ENCODE measurements at places on chromosomes 12 and 14.

DNA sequence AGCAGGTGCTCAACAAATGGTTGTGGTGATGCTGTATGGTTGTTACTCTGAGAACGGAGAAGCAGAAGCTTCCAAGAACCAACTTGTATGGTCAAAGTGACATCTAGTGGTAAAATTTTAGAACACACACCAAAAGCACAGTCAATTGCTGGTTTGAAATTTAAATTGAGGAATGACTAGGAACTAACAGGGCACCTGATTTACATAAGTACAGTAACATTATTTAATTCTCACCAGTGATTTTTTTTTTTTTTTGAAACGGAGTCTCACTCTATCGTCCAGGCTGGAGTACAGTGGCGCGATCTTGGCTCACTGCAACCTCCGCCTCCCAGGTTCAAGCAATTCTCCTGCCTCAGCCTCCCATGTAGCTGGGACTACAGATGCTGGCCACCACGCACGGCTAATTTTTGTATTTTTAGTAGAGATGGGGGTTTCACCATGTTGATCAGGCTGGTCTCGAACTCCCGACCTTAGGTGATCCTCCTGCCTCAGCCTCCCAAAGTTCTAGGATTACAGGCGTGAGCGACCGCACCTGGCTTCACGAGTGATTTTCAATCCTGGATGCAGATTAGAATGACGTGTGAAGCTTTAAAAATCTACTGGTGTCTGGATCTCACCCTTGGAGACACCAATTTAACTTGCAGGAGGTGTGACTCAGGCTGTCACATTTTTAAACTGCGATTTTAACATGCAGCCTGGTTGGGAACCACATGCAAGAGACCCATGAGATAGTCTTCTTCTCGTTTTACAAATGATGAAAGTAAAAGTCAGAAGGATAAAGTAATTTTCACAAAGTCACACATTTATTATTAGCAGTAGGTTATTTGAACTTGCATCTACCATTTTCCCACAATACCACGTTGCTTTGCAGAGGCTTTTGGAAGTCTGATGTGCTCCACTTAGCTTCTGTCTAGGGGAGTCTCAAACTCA lies 14.1 kb upstream of the NUMB start:
- no peak for DNase-seq

DNA sequence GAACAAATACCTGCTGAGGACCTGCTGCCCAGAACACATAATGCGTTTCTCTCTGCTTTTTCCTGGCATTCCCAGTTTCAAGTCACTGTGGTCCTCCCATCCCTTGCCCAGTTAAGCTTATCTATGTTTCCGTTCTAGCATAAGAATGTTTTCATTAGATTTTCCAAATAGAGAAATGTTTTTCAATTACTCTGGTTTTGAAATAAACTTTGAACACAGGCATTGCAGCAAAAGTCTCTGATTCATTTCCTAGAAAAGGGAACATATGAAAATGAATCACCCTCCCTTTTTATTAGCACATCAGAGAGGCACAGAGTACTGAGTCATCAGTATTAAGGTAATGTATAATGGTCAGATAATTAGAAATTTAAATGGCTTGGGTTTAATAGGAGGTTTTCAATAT lies 201.1 kb upstream of the TMEM260 start:
- no peak for DNase-seq

DNA sequence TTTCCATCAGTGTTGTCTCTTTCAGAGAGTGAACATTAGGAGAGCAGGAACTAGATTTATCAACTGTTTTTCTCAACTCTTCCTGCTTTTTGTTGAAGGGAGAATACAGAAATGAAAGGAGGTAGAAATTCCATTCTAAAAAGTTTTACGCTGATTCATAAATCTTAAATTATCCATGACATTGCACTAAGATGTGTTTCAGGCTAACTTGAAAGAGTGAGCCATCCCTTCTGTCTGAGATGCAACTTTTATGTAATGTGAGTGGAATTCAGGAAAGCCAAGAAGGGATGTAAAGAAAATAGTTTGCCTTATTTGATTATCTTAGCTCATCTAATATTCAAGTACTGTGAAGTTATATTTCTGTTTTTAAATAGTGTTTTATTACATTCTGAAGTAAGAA lies 349.5 kb upstream of the RGS6 start:
- no peak for DNase-seq

GRCh38 chr12:108265505-108265904 lies 73.6 kb downstream of the CMKLR1 start:
- no peak for DNase-seq

GRCh38 chr14:99684410-99684934 lies 374 bp downstream of the CYP46A1 start:
- DNase-seq = no peak

DNA sequence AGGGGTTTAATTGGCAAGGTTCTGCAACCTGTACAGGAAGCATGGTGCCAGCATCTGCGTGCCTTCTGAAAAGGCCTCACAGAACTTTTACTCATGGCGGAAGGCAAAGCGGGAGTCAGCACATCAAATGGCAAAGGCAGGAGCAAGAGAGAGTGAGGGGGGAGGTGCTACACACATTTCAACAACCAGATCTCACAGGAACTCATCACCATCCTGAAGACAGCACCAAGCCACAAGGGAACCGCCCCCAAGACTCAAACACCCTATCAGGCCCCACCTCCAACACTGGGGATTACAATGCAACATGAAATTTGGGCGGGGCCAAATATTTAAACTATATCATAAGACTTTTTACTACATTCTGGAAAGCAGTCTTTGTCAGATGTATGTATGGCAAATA lies 38.0 kb upstream of the FKBP4 start:
- DNase-seq = no peak
